COR-L47 (cell line): ENCODE measurements at places on chromosomes 6 and 20.
A peak's percentile ranks its signal among the peaks of the same experiment; 100 is the strongest.

- no peak for DNase-seq
Observed at GRCh38 chr6:69784595-69785377, 12.0 kb downstream of the LMBRD1 start.

- DNase-seq: peak; percentile 34
Observed at GRCh38 chr6:106608080-106608668, 21.1 kb downstream of the RTN4IP1 start.

DNA sequence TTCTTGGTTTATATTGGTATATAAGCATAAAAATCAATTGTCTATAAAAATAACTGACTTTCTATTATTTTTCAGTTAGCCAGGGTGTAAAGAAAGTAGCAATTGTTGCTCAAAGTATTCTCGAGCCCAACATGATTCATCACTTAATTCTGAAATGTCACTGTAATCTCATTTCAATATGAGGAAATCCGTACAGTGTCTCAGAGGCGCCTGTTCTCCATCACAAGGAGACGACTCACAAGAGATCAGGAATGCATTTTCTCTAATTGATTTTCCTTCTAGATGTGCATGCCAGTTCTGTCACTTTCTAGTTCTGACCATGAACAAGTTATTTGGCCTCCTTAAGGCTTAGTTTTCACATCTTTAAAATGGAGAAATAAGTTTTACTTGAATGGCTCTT, 753.1 kb downstream of the MAFB start:
- DNase-seq: no peak

- DNase-seq: no peak
Observed at GRCh38 chr6:106510090-106510970, 119.0 kb downstream of the RTN4IP1 start.

DNA sequence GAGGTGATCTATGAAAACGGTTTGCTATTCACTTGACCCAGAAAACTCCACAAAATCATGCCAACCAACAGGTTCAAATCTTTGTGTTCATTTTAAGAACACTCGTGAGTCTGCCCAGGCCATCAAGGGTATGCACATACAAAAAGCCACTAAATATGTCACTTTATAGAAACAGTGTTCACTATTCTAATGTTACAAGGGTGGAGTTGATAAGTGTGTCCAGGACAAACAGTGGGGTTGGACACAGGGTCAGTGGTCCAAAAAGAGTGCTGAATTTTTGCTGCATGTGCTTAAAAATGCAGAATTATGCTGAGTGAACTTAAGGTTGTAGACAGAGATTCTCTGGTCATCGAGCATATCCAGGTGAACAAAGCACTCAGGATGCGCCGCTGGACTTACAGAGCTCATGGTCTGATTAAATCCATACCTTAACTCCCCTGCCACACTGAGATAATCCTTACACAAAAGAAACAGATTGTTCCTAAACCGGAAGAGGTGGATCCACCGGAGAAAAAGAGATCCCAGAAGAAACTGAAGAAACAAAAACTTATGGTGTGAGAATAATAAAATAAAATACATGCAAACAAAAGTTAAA, 23.5 kb downstream of the KIAA0408 start:
- DNase-seq: no peak
